ENCODE measurements at places on chromosomes 4 and X. TPM values are rescaled to one million over a fixed set of nuclear protein-coding genes. Genes with fewer than 3 reads are reported as not detected.

Gene DIPK2B
- not detected for total RNA-seq

- DNase-seq = no peak
Observed at GRCh38 chrX:66602381-66602938, 36.4 kb downstream of the EDA2R start.

DNA sequence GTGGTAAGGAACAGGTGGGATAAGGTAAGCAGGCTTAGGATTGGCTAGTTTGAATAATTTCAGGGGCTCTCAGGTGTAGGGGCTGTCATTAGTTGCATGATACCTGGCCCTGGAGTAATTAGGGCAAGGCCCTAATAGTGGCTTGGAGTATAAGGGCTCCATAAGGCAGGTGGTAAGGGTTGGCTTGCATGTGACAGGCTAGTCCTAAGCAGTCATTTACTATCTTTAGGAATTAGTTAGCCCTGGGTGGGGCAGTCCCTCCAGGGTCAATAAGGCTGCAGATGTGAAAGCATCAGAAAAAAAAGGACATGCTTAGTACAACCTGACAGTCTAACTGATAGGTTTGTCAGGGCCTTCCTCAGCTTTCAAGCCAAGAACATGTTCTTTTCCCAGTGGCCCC, 7.8 kb upstream of the TMPRSS11D start:
- DNase-seq = no peak

Gene CTAG2
- total RNA-seq = not detected

DNA sequence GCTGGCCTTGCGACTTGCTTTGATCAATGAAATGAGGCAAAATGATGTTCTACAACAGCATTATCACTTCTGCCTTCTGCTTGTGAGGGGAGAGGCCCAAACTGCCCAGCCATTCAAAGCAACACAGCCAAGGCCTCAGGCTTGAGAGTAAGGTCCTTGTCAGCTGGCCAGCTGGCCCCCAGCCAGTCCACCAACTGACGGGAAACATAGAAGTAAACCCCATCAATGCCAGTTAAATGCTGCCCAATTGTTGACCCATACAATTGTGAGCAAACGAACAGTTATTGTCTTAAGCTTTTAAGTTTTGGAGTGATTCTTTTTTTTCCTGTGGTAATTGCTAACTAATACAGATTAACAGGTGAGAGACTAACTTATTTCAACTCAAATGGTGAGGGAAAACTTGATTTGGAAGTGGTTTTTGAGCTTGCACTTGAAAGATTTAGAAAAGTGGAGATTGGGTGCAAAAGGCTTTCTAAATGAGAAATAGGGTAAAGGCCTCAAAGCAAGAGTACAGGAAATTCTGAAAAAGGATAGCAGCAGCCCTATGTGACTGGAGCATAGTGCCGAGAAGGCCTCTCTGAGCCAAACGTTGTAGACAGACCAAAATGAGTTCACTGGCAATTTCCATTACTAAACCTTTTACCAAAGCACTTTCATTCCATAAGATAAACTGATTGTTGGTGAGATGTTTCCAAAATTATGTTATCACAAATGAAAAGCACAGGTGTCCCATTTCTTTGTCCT, 66.9 kb downstream of the ARHGEF38 start:
- no peak for DNase-seq

Gene CENPVL2
- total RNA-seq = not detected

Measured in chondrocyte (in vitro differentiated cells).